RPMI7951 (cell line): ENCODE measurements at places on chromosomes 2 and 18. TPM values are rescaled to one million over a fixed set of nuclear protein-coding genes. Genes with fewer than 3 reads are reported as not detected.

ABCB11 gene
- total RNA-seq = not detected in 2 replicates

LIMS4 gene
- 0.12 and 0.29 TPM in 2 replicates for total RNA-seq

FLACC1 gene
- 1.3 and 1.5 TPM in 2 replicates for total RNA-seq

- no peak for DNase-seq
Measured at GRCh38 chr2:62042944-62043343, 137.5 kb downstream of the COMMD1 start.

DNA sequence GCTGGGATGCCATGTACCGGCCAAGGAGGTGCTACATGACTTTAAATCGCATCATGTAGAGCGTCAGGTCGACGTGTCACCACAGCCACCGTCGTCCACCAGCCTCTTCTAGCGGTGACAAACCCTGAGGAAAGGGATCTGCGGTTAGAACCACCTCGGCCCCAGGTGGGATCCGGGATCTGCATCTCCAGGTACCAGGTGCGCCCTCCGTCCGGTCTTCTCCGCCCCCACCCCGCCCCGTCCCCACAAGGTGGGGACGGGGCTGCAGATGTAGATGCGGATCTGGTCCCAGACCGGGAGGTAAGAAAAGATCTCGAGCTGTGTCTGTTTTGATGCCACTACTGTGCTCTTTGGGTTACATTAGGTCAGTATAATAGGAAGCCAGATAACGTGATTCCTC is 38.4 kb downstream of the C1D start:
- DNase-seq = no peak

- DNase-seq = no peak
Measured at GRCh38 chr2:205545971-205546816, 136.1 kb upstream of the NRP2 start.
